ENCODE measurements at places on chromosomes 11 and 22.

- peak; percentile 28 for DNase-seq
Observed at GRCh38 chr11:121318848-121319834, 26.6 kb downstream of the SC5D start.

DNA sequence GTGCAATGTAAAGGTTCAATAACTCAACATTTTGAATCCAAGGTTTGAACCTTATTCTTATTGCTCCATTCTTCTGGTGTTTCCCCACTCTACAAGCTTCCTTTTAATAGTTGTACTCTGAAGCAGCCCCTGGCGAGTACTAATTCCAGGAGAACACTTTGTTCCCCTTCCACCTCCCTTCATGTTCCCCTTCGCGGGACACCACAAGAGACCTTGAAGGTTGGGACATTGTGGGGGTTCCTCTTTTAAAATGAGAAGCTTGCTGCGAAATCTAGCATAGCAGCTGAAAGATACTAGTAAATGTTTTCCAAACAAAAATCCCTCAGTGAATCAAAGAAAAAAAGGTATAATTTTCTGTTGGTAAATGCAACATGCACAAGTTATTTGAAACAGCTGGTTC, 626.3 kb upstream of the LRRC4C start:
- no peak for DNase-seq

GRCh38 chr22:25410849-25411248, 153.6 kb upstream of the GRK3 start:
- DNase-seq: no peak

- no peak for DNase-seq
Observed at GRCh38 chr22:21945453-21946261, 7.0 kb downstream of the PPM1F start.

DNA sequence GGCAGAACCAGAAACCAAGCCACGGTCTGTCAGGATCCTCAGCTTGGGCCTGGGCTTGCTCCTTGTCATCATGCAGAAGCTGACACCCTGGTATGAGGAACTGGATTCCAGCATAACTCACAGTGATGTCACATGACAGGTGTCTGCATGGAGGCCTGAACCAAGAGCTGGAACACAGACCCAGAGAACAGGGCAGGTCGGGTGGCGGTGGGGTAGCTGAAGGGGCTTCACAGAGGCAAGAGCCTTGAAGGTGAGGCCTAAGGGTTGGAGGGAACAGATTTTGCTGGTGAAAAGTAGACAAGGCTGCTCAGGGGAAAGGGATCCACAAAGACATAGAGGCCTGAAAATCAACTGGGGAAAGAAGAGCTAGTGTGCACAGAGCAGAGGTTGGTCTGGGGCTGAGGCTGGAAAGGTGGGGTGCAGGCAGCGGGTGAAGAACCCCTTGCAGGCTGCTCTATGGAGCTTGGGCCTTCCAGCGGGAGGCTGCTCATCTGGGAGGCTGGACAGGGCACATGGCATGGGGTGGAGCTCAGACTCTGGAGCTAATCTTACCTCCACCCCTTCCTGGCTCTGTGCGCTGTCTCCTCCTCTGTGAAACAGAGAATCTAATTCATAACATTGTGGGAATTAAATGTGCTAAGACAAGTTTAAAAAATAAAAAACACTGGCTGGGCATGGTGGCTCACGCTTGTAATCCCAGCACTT, 18.4 kb upstream of the RPS3 start:
- peak; percentile 43 for DNase-seq

GRCh38 chr22:48675830-48676145, 1151.9 kb downstream of the BRD1 start:
- no peak for DNase-seq

GRCh38 chr11:110196241-110196754, 100.1 kb downstream of the RDX start:
- no peak for DNase-seq

GRCh38 chr11:41784513-41785335, 325.3 kb upstream of the LRRC4C start:
- no peak for DNase-seq

GRCh38 chr11:19560156-19560555, 152.5 kb upstream of the NAV2 start:
- no peak for DNase-seq

GRCh38 chr11:71447791-71448256, 369 bp downstream of the DHCR7 start:
- peak; percentile 60 for DNase-seq

DNA sequence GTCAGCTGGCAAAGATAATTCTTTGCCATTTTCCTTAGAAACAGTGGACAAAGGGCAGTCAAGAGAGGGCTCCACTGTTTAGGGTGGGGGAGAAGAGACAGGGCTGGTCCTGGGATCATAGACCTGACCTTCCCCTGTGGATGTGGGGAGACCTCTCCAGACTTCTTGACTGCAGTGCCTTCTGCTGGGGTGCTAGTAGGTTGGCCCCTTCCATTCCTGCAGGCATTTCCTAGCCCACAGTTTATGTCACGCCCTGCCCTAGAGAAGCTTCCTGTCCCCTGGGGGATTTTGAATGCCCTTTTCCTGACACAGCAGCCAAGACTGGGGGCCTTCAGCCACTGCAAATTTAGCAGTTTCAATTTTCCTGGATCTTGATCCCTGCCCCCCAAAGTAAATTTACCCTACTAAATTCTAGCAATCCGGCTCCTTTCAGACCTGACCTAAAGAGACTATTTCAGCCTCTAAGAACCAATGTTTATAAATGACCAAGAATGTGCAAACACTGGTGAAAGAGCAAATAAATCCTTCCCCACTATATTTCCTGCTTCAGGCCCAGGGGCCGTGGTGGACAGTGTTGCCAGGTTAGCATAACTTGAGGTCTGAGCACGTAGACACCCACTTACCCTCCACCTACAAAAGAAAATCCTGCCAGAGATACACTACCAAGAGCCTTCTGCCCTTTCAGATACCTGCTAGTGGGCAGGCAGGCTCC, 58.4 kb downstream of the PPFIBP2 start:
- DNase-seq: no peak

DNA sequence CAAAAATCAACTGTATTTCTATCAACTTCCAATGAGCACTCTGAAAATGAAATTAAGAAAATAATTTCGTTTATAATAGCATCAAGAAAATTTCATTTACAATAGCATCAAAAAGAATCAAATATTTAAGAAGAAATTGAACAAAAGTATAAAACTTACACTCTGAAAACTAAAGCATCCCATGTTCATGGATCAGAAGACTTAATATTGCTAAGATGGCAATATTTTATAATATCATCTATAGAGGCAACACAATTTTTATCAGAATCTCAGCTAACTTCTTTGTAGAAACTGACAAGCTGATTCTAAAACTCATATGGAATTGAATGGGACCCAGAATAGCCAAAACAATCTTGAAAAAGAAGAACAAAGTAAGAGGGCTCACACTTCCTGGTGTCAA, 19.9 kb downstream of the NUP160 start:
- DNase-seq: no peak

GRCh38 chr22:44259366-44260215, 53.2 kb downstream of the SHISAL1 start:
- DNase-seq: no peak

GRCh38 chr11:99366546-99366945, 345.8 kb downstream of the CNTN5 start:
- DNase-seq: no peak

DNA sequence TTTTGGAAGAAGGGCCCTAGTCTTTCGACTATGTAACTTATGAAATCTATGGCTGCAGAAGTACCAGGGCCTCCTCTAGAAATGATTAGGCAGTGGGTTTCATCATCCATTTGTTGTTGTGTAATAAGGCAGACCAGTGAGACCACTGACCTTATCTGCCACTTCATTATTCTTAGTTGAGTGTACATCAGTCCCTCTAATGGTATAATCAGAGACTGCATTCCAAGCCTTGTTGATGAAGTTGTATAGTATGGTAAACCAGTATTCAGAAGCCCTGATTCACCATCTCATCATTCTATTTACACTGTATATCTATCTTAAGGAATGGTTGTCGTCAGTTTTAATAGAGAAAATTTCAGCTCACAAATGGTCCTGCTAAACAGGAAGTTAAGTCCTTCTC, 32.2 kb upstream of the GRIA4 start:
- no peak for DNase-seq

DNA sequence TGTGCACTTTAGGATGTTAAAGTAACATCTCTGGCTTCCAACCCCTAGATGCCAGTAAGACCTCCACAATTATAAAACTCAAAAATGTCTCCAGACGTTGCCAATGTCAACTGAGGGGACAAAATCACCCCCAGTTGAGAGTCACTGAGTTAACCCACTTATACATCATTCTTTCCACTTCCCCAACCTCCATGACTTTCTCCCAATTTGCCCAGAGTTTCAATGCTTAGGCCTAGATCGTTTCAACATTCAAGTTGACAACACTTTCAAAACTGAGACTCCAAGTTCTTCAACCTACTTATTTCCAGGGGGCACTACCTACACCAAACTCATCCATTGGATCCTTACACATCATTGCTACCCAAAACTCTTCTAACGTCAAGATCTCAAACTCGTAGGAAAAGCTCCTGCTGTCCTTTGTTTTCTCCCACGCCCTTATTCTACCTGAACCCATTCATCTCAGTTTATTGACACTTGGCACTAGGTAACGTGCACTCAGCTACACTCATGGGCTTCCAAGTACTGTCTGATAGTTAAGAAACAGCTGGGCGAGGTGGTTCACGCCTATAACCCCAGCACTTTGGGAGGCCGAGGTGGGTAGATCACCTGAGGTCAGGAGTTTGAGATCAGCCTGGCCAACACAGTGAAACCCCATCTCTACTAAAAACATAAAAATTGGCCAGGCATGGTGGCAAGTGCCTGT, 24.5 kb downstream of the RBFOX2 start:
- DNase-seq: no peak

DNA sequence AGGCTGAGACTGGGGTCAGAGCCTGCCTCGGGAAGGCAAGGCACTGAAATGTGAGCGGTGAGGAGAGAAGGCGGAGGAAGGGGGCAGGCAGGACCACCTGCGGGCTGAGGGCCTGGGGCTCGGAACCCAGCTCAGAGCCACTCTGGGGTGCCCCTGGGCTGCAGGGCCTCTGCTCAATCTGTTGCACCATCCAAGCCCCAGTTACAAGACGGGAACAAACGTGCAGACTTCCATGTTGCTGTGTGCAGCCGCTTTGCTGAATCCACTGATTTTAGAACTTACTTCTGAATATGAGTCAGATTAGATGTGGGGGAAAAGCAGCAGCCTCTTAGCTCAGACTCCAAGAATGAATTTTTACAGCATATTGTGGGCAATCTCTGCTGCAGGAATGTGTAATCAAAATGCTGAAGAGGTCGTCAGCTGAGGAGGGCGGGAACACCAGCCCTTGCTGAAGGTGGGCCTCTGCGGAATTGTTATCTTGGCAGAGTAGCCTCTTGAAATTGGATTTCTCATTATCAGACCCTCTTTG, 21.6 kb downstream of the PARVG start:
- no peak for DNase-seq

GRCh38 chr22:17237038-17237668, 17.9 kb upstream of the ADA2 start:
- DNase-seq: no peak

GRCh38 chr22:27094633-27095308, 437.4 kb downstream of the MIAT start:
- DNase-seq: peak; percentile 92

- no peak for DNase-seq
Observed at GRCh38 chr11:99423428-99423983, 402.8 kb downstream of the CNTN5 start.

DNA sequence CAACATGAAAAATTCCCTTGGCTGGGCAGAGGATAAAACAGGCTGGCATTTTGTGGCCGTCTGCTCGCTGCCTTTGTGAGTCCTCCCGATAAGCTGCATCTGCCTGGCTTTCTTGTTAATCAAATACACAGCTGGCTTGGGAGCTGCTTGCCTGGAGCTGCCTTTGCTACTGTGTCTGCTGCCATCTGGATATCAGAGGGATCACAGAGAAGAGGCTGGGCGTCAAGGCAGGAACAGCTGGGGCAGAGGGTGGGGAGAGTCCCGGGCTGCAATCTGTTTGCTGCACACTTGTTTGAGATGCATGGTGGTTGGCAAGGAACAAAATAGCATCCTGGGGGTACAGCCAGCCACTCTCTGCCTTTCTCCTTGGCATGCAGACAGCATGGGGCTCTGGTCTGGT, 36.0 kb downstream of the COMMD9 start:
- peak; percentile 83 for DNase-seq

- DNase-seq: no peak
Observed at GRCh38 chr11:100827934-100828661, 141.0 kb downstream of the ARHGAP42 start.

DNA sequence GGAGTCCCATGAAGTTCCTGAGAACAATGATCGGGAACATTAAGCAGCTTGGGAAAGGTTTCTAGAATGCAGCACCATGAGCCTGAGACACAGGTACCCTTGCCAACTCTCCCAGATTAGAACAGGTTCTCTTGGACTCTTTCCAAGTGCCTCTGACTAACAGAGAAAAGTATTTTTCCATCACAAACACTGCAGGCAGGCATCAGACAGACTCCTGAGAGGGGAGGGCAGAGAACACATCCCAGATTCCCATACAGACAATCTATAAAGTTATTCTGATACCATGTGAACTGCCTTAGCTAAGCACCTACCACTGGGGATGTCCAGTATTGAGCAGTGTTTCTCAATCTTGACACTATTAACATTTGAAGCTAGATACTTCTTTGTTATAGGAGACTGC, 27.3 kb downstream of the SERGEF start:
- no peak for DNase-seq

GRCh38 chr22:43333156-43333555, 10.0 kb downstream of the SCUBE1 start:
- no peak for DNase-seq

DNA sequence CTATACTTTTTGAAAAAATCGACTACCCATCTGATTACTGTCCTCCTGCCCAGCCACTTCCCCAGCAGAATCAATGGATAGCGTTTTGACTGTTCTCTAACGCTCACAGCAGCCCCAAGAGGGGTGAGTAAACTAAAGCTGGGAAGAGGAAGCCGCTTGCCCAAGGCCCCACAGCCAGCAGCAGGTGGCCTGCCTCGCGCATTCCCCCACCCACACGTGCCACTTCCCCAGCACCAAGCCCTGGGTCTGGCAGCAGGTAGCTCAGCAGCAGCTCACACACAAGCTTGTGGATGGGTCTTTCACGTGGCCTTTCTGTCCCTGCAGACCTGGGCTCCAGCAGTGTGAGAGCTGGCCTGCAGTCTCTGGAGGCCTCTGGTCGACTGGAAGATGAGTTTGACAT, 34.3 kb downstream of the TOM1 start:
- no peak for DNase-seq

DNA sequence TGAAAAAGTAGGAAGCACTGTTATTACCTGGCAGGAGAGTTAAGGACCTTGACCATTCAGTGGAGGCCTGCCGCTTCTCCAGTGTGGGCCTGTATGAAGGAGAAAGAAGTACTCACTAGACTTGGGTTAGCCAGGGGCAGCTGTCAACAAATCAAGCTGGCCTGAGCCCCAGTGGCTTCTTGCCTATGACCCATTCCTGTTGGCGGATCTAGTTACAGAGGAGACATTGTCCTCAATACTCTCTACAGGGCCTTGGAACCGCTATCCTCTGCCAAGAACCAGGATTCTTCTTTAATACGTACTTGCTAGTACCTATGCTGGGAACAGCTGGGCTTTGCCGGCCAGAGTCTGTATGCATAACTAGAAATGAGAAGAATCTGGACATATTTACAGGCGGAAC, 68.1 kb downstream of the ALX4 start:
- peak; percentile 72 for DNase-seq
